Neural progenitor cell (in vitro differentiated cells): ENCODE measurements at places on chromosomes 7 and 10.

DNA sequence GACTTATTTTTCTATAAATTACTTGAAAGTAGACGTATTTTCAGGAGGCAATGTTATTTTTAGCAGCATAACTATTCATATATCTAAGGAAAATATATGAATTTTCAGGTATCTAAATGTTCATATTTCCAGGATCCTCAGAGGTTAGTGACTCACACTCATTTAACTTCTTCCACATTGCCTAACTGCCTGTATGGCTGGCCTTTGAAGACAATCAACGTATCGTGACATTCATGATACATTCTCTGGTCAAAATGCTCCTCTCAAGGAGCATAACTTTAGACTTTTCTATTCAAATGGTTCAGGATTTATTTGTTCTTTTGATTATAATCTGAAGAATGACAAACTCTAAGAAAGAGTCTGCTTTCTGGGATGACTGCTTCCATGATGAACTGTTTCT, 89.3 kb downstream of the SEMA3C start:
- H3K4me1 ChIP-seq: peaks cover 3% of the 10 kb centered on the region
- H3K36me3 ChIP-seq: no peaks in the 10 kb centered on the region
- DNase-seq: no peak

GRCh38 chr7:103712991-103713778, 267.2 kb upstream of the SLC26A5 start:
- DNase-seq: no peak
- H3K36me3 ChIP-seq: no peaks in the 10 kb centered on the region
- no peaks in the 10 kb centered on the region for H3K27me3 ChIP-seq

GRCh38 chr10:104328896-104329710, 9.2 kb downstream of the ITPRIP start:
- no peaks in the 10 kb centered on the region for H3K36me3 ChIP-seq
- H3K27me3 ChIP-seq: peaks cover 54% of the 10 kb centered on the region
- peak overlapping the region; percentile 40 for H3K4me3 ChIP-seq
- peaks cover 74% of the 10 kb centered on the region for H3K4me1 ChIP-seq

DNA sequence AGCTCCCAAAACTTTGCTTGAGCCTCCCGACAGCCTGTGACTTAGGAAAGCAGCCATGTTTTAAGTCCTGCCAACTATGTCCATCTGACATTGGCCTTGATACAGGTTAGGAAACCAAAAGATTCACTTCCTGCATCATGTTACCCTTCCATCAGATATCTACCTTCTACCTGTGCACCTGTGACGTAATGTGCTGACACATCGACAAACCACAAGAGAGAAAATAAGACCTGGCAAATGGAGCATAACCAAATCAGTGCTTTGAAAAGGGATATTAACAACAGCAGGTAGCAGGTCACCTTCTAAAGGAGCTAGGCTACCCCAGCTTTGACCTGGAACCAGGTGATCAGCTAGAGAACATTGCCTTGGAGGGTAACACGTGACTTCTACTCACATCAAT, 14.8 kb upstream of the PRR15 start:
- H3K27ac ChIP-seq: no peak overlapping the region
- no peaks in the 10 kb centered on the region for H3K36me3 ChIP-seq
- DNase-seq: no peak
- no peak overlapping the region for H3K4me3 ChIP-seq

DNA sequence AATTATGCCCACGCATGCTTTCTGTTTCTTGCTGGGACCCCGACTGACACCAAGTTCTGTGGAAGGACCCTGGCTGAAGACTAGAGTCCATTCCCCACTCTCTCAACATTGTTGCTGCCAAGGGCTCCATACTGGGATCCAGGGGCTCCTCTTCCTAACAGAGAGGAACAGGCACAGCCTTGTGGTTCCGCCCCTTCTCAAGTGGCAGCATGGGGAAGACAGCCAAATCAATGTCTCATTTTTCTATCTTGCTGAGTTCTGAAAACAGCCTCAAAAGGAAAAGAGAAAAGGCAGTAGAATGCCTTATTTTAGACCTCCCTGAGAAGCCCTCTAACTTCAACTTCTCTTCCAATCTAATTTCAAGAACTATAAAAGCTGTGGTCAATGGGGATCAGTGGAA, 23.7 kb upstream of the LAMB1 start:
- no peaks in the 10 kb centered on the region for H3K4me1 ChIP-seq
- no peak for DNase-seq
- no peak overlapping the region for H3K4me3 ChIP-seq
- no peak overlapping the region for H3K27ac ChIP-seq
